CD4-positive, alpha-beta T cell (primary cell): ENCODE measurements at places on chromosomes 5 and 9. TPM values are rescaled to one million over a fixed set of nuclear protein-coding genes. Genes with fewer than 3 reads are reported as not detected.
A peak's percentile ranks its signal among the peaks of the same experiment; 100 is the strongest.

- DNase-seq, result no peak
These were observed 4.1 kb upstream of the C1QTNF3 start for GRCh38 chr5:34047143-34047542.

Gene SLC6A3
- 0.08 TPM for total RNA-seq

Gene SGCD
- total RNA-seq, result not detected

DNA sequence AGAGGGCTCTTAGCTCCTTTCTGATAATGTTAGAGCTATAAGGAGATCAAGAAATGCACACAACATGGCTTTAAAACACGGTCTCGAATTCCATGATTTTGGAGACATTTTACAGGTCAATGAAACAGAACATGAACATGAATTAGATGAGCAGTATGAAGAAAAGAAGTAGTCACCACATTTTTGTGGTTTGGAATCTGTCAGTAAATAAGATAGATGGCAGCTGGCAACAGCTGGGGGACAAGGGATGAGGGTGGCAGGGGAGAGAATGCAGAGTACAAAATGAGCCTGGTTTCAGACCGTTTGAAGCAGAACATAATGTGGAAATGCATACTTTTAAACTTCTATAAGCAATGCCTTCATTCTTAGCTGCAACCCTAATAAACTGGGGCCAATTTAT lies 107.1 kb downstream of the OXCT1 start:
- DNase-seq, result no peak

Gene MYOZ3
- not detected for total RNA-seq

DNA sequence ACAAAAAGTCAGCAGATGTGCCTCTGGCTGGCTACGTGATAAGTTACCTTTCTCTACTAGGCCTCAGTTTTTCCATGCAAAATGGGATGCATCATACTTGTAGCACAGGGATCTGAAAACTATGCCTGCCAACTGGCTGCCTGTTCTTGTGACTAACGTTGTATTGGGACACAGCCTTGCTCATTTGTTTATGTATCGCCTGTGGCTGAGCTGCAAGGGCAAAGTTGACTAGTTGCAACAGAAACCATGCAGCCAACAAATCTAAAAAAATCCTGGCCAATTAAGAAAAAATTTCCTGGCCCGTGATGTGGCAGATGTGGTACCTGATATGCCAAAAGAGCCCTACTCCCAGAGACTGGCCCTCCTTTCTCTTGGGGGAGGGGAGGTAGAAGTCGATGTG lies 131.3 kb downstream of the SEC61B start:
- DNase-seq, result no peak

GRCh38 chr9:96856363-96857286 lies 2.3 kb upstream of the ZNF782 start:
- DNase-seq, result peak; percentile 80

Gene AQP7
- total RNA-seq, result 0.25 TPM

GRCh38 chr5:136276946-136277345 lies 84.0 kb upstream of the SMIM32 start:
- no peak for DNase-seq

GRCh38 chr9:106625259-106625789 lies 237.6 kb upstream of the ZNF462 start:
- DNase-seq, result no peak

DNA sequence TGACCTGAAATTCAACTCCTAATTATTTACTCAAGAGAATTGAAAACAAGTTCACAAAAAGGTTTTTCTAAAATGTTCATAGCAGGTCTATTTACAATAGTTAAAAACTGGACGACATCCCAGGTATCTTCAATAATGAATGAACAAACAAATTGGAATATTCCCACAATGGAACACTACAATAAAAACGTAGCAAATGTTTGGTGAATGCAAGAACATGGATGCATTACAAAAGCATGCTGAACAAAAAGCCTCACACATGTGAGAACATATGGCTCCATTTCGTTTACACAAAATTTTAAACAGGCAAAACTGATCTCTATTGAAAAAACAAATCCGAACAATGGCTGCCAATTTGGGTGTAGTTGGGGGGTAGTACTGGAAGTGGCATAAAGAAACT lies 669.9 kb downstream of the MTRR start:
- no peak for DNase-seq

DNA sequence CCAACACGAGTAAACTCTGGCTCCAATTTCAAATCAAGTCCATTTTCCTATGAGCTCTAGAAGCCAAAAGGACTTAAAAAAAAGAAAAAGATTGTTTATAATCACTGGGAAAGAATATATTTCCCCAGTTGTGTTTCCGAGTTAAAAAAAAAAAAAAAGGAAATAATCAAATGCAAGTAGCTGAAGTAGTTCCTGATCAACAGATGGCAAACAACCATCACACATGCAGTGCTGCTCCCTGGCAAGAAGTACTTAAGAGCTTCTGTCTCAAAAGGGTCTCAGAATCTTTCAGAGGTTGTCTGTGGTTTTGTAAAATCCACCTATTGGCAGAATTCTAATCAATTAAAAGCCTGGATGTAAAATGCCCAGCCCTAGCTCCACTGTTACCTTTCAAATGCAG lies 387.9 kb downstream of the RAB3C start:
- no peak for DNase-seq

DNA sequence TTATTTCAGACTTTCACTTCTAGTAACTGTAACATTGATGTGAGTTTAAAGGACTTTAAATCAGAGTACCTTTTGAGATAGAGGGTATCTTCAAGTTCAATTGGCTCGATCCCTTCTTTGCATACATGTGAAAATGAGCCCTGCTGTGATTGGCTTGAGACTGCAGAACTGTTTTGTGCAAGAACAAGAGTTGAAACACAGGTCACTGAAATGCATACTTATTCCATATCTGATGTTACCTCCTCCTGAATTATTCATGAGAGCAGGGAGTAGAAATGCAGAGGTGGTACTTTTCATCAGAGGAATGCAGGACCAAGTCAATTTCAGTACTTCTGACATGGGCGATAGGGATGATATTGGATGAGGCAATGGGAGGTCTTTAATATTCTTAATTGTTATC lies 459.5 kb downstream of the TLR4 start:
- DNase-seq, result no peak

GRCh38 chr9:77735494-77735893 lies 87.4 kb upstream of the GNA14 start:
- DNase-seq, result no peak
